ENCODE measurements at places on chromosomes 3 and 15.
A peak's percentile ranks its signal among the peaks of the same experiment; 100 is the strongest.

DNA sequence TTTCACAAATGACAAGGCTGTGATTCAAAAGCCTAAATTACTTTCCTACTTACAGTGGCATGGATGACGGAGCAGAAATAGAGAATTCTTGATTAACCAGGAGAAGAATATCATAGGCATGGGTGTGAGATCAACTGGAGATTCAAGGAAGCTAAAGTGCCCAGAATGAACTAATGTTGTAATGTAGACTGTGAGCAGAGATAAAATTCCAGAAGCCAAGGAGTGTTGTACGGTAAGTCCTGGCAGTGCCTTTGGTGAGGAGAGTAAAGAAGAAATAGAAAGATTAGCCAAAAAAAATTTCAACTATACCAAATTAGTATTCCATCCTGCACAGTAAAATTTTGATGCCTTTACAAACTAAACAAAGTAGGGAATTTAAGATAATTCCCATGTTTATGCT is 75.9 kb downstream of the ZBTB20 start:
- no peak for DNase-seq

- no peak for DNase-seq
Observed at GRCh38 chr3:13282986-13283876, 136.9 kb downstream of the NUP210 start.

- DNase-seq, result no peak
Observed at GRCh38 chr3:169305460-169305859, 358.1 kb downstream of the MECOM start.

- DNase-seq, result no peak
Observed at GRCh38 chr15:49418811-49419210, 4.2 kb upstream of the FGF7 start.

DNA sequence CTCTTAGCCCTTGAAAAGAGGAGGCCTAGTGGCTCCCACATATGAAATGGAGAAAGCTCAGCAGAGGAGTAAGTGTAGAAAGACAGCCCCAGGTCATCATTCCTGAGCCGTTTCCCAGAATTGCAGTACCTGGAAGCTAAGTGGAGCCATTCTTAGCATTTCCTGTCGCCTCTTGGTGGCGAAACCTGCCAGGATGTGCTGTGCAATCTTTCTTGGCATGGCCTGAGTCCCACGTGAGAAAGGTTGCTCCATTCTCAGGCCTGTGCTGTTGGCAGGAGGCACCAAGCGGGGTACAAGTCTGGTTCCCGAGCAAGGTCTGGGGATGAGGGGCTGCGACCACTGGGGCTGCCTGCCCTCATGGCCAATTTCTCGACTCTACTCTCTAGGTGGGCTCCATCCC is 207.2 kb upstream of the TPM1 start:
- DNase-seq, result no peak

DNA sequence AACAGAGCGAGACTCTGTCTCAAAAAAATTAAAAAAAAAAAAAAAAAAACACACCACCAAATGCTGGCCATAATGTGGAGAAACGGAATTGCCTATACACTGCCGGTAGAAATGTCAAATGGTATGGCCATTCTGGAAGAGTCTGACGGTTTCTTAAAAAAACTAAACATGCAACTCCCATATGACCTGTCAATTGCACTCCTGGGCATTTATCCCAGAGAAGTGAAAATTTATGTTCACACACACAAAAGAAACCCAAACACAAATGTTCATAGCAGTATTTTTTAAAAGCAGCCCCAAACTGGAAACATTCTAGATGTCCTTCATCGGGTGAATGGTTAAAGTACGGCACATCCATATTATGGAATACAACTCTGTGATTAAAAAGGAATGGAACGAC is 66.1 kb downstream of the LRIG1 start:
- no peak for DNase-seq

GRCh38 chr3:179837374-179837773 is 184.5 kb downstream of the USP13 start:
- DNase-seq, result no peak

- DNase-seq, result no peak
Observed at GRCh38 chr3:53633197-53633787, 138.9 kb downstream of the CACNA1D start.

GRCh38 chr3:58198804-58199203 is 12.0 kb downstream of the DNASE1L3 start:
- DNase-seq, result no peak

- no peak for DNase-seq
Observed at GRCh38 chr3:36597422-36597821, 166.9 kb downstream of the DCLK3 start.

DNA sequence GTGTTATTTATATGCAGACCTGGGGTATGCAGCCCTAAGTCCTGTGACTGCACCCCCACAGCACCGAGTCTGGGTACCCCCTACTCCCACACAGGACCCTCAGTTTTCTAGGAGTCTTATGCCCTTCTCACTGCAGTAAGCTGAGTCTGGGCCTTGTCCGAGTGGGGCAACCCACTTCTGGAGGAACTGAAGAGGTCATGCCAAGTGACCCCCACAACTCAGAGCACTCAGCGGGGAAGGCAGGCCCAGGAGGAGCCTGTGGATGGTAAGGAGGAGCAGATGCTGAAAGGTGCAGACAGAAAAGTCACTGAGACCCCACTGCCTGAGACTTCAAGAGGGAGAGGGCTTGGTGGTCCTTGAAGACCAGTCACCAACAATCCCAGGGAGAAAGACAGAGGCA is 56.1 kb upstream of the FGD5 start:
- no peak for DNase-seq

- DNase-seq, result peak; percentile 1
Observed at GRCh38 chr15:94395640-94396039, 164.3 kb downstream of the MCTP2 start.

- no peak for DNase-seq
Observed at GRCh38 chr3:181696626-181697230, 15.0 kb upstream of the SOX2 start.

DNA sequence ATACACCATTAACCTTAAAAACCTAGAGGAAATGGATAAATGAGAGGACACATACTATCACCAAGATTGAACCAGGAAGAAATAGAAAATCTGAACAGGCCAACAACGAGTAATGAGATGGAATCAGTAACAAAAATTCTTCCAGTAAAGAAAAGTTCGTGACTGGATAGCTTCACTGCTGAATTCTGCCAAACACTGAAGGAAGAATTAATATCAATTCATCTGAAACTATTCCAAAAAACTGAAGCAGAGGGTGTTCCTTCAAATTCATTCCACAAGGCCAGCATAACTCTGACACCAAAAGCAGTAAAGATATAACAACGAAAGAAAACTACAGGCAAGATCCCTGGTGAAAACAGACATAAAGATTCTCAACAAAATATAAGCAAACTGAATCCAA is 195.8 kb upstream of the GPR149 start:
- no peak for DNase-seq

- DNase-seq, result no peak
Observed at GRCh38 chr15:37881237-37882013, 53.0 kb upstream of the TMCO5A start.

- no peak for DNase-seq
Observed at GRCh38 chr3:169105561-169105960, 558.0 kb downstream of the MECOM start.

DNA sequence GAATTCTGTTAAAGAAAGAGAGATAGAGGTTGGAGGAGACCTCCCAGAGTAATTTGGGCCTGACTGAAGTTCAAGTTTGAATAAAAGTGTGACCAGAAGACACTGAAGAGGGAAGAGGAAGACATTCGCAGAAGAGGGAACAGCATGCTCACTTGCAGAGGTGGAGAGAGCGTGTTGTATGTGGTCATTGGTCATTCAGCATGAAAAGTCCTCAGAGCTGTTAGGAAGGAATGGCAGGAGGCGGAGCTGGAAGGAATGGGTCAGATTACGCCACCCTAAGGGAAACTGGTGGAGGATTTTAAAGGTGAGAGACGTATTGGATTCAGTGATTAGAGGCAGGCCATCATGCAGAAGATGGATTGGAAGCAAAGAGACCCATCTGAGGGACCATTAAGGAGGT is 41.6 kb downstream of the IQCH start:
- DNase-seq, result no peak

GRCh38 chr3:196643201-196643749 is 3.8 kb downstream of the NRROS start:
- DNase-seq, result no peak

GRCh38 chr3:156718622-156719306 is 44.4 kb downstream of the TIPARP start:
- no peak for DNase-seq

GRCh38 chr3:31985831-31986230 is 4.3 kb downstream of the ZNF860 start:
- DNase-seq, result no peak

DNA sequence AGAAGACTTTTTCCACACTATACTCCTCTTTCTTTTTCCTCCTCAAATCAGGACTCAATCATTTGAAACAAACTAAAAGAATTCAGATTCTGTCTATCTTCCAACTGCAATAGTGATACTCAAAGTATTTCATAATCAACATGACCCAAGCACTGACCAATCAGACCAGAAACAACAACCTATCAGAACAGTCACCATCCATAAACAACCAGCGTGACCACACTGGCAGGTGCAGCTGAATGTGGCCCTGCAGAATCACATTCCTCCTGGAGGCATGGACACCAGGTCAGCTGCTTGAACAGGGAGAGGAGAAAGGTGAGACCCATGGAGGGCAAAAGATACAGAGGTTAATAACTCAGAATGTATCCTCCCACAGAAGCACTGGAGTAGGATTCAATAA is 13.3 kb downstream of the HRG start:
- no peak for DNase-seq

- DNase-seq, result no peak
Observed at GRCh38 chr3:70822669-70823068, 510.2 kb upstream of the MDFIC2 start.

GRCh38 chr3:183529185-183529584 is 26.3 kb downstream of the KLHL6 start:
- DNase-seq, result no peak

DNA sequence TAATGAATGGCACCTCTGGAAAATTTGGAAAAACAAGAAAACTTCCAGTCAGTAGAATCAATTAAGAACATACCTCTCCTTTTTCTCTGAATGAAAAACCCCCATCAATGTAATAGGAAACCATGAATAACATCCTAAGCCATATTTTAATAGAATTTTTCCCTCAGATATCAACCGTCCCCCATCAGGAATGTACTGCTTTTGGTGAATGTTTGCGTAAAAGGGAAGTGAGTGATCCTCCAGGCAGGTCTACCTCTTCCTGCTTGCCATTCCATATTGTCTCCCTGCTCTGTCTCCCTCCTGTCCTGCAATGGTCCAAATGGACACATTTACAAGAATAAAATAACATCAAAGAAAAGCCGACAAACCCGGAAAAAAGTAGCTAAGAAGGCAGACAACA is 30.8 kb downstream of the LAMP3 start:
- DNase-seq, result peak; percentile 28

DNA sequence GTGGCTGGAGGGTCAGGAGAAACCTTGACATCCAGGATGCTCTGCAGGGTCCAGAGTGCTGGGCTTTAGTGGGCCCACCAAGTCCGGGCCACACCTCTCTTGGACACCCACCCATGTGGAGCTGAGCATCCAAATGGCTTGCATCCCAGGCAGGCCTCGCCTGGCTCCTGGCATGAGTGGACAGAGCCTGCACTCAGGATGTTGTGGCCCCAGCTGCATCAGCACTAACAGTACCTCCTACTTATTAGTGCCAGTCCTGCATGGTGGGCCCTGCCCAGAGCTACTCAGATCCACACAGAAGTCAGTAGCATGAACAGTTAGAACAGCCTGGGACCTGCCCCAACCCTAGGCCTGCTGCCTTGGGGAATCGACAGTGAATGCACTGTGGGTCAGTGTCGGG is 42.2 kb upstream of the MRPS22 start:
- no peak for DNase-seq

DNA sequence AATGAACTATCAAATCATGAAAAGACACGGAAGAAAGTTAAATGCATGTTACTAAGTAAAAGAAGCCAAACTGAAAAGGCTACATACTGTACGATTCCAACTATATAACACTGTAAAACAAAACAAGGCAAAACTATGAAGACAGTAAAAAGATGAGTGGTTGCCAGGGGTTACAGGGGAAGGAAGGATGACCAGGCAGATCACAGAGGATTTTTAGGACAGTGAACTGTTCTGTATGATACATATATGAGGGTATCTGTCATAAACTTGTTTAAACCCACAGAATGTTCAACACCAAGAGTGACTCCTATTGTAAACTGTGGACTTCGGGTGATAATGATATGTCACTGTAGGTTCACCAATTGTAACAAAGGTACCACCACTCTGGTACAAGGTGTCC is 60.6 kb downstream of the CHSY1 start:
- DNase-seq, result no peak

DNA sequence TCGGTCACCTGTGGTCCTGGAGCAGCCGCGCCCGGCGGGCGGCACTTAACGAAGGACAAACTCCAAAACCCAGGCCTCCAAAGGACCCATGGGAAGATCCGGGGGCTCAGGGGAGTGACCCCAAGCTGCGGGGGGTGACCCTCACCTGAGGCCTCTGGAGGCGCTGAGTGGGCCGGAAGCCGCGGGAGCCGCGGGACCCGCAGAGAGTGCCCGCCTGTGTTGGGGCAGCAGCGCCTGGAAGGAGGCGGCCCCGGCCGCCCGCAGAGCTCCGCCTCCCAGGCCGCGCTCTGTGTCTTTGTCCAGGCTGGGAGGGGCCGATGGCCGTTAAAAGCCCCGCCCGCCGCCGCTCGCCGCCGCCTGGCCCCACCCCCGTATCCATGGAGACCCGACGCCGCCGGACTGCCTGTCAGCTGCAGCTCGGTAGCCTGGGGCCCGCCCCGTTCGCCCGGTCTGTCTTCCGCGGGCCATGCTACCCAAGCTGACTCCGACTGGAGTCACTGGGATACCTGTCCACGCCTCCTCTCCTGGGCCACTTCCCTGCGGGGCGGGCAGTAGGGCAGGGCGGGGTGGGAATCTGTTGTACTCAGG is 15.3 kb upstream of the FANCD2 start:
- DNase-seq, result peak; percentile 94

GRCh38 chr3:188082450-188082849 is 71.5 kb upstream of the LPP start:
- no peak for DNase-seq

- peak; percentile 52 for DNase-seq
Observed at GRCh38 chr3:126983276-126983652, 349 bp downstream of the PLXNA1 start.

DNA sequence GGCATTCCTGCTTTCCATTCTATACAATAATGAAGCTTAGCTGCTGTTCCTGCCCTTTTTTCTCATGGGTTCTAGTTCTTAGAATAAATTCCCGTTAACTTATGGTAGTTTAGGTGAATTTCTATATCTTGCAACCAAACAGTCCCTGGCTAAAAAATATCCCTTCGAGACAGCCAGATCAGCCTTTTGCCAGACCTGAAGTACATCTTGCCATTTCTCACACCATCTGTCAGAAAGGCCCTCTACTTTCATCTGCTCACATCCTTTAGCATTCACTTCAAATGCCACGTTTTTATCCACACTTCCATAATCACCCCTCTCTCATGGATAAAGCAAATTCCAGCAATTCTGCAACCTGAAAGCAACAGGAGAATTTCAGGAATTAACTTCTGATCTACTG is 145.4 kb downstream of the GAP43 start:
- DNase-seq, result no peak
